GM13976 (cell line): ENCODE measurements at places on chromosomes 13 and 19.

DNA sequence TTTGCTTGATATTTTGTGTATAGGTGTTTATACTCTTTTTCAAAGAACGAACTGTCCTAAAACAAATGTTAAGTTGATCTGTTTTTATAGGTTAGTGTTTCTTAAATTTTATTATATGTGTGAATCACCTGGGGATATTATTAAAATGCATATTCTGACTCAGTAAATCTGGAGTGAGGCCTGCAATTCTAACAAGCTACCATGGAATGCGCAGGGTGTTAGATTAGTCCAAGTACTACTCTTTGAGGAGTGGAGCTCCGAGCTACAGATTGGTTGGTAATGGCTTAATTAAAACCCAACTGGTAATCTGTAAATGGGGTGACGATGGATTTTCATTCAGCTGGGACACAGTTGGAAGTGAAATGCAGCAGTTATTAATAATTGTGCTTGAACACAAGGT, 214.1 kb upstream of the UFM1 start:
- DNase-seq: no peak

GRCh38 chr13:39963612-39964011, 308.1 kb downstream of the COG6 start:
- no peak for DNase-seq

DNA sequence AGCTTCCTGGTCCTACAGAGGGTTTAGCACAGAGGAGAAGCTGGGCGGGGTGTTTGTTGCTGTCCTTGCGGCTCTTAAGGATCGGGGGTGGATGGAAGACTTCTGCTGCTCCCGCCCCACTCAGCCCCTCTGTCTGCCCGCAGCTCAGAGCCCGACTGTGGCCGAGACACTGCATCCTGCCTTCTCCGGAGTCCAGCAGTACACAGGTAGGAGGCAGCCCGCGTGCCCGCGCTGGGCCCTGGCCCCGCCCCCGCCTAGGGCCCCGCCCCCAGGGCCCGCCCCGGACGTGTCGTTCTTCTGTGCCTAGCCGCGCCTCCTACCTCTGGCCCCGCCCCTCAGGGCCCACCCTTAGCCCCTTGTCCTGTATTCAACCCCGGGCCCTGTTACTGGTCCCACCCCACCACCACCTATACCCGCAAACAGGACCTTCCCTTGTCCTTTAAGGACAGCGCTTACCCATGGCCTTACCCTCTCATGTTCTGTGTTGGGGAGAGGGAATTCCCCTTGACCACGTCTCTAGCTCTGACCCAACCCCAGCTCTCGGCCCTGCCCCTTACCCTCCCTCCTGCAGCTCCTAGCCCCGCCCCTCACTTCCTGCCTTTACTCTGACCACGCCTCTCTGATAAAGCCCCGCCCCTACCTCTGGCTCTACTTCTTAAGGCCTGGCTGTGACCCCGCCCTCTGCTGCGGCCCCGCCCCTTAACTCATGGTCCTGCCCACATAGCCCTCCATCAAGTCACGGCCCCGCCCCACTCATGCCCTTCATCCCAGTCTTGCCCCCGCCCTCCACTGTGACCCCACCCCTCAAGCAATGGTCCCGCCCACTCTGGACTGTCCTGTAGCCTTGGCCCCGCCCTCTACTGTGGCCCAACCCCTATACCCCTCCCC, 60.5 kb downstream of the CELF5 start:
- DNase-seq: peak; percentile 86

- no peak for DNase-seq
These were observed 6.9 kb downstream of the IRF2BP1 start for GRCh38 chr19:45879055-45879454.

- DNase-seq: peak; percentile 77
These were observed 8.2 kb downstream of the RASGRP4 start for GRCh38 chr19:38417544-38418506.
